ENCODE measurements at places on chromosomes 2 and 18. TPM values are rescaled to one million over a fixed set of nuclear protein-coding genes. Genes with fewer than 3 reads are reported as not detected.

UGT1A4 gene
- not detected for total RNA-seq

DAW1 gene
- total RNA-seq: 0.24 TPM

LOXHD1 gene
- not detected for total RNA-seq

PLCL1 gene
- 1.2 TPM for total RNA-seq

GDF7 gene
- 0.48 TPM for total RNA-seq

SERPINB8 gene
- 16.5 TPM for total RNA-seq

ABCG8 gene
- not detected for total RNA-seq

DCAF17 gene
- total RNA-seq: 11.2 TPM

MC5R gene
- total RNA-seq: not detected

MAP4K4 gene
- 54.9 TPM for total RNA-seq

SKA1 gene
- total RNA-seq: 42.9 TPM

HOXD10 gene
- total RNA-seq: not detected

SPATA3 gene
- total RNA-seq: 2.2 TPM

FOXD4L1 gene
- 0.11 TPM for total RNA-seq

GYPC gene
- 123 TPM for total RNA-seq

COLEC11 gene
- total RNA-seq: not detected

LYG2 gene
- total RNA-seq: not detected

SLC5A7 gene
- total RNA-seq: not detected

LINC00305 gene
- not detected for total RNA-seq

SP5 gene
- not detected for total RNA-seq

CD8B2 gene
- total RNA-seq: not detected
